Fibroblast of gingiva (primary cell): ENCODE measurements at places on chromosomes 2 and 18.

GRCh38 chr2:23617167-23617810, 232.3 kb downstream of the KLHL29 start:
- peak; percentile 81 for DNase-seq

DNA sequence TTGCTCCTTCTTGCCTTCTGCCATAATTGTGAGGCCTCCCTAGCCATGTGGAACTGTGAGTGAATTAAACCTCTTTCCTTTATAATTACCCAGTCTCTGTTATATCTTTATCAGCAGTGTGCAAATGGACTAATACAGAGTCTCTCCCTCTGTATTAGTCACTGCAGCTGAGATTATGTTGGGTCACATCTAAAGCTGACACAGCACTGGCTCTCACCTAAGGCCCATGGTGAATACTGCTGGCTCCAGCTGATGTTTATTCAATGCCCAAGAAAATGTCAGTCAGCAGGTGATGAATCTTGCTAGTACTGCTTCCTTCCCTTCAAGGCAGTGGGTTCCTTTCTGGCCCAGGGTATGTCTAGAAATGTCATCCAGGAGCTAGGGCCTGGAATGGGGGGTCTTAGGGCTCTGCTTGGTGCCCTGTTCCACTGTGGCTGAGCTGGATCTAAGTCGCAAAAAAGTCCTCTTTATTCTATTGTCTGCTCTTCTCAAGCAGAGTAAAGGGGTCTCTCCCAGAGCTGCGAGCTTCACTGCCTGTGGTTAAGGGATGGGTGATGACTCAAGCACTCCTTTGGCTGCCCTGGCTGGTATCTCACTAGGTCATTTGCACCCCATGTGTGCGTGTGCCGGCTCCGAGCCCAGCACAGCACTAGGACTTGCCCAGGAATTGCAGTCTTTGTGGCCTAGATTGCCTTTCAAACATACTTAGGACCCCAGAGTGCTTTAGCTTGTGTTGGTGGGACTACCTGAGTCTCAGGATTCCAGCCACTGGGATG, 29.9 kb downstream of the PPP1R1C start:
- no peak for DNase-seq

GRCh38 chr2:195663007-195663406, 6.0 kb downstream of the SLC39A10 start:
- DNase-seq: no peak

DNA sequence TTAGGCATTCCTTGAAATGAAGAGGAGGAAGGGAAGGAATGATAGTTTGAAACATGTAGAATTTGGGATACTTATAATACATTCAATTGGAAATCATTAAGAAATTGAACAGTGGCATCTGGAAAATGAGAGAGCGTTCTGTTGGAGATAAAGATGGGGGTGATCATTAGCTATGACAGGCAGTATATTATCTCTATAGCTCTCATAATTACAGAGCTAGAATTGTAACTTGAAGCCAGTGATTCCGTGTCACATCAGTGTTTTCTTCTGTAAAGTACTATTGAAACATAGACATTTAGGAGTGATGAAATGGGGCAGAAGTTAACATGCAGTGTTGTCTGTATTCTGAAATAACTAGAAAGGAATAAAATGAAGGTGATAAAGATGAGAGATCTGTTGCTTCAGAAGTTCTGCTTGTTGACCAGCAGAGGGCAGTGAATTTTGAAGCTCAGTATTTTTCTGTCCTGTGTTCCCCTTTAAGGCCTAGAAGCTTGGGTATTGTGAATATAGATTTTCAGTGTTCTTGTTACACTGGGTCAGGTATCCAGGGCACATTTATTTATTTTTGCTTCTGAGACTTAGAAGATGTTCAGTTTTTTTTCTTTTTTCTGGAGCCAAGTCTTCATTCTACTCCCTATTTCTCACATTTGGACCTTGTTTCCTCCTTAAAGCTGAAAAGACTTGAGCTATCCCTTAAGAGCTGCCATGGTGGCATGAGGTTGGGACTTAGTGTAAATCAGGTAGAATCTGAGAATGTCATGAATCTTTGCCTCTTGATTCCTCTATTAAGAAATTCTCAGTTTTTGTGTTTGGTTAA, 157.4 kb downstream of the TAF4B start:
- peak; percentile 62 for DNase-seq

- no peak for DNase-seq
Observed at GRCh38 chr2:11416186-11416585, 49.8 kb downstream of the E2F6 start.

GRCh38 chr2:149732001-149732685, 144.6 kb upstream of the MMADHC start:
- DNase-seq: no peak
